H1 (cell line): ENCODE measurements at places on chromosomes 2 and 18. TPM values are rescaled to one million over a fixed set of nuclear protein-coding genes. Genes with fewer than 3 reads are reported as not detected.

The FBXO36 gene
- 2.8 and 3.4 TPM in 2 replicates for total RNA-seq

The NLRC4 gene
- total RNA-seq: not detected in 2 replicates

The KIF1A gene
- total RNA-seq: 267 and 281 TPM in 2 replicates

The CTNNA2 gene
- total RNA-seq: 9.0 and 10.8 TPM in 2 replicates

The MYO1B gene
- 55.5 and 61.2 TPM in 2 replicates for total RNA-seq

The G6PC2 gene
- not detected in 2 replicates for total RNA-seq

The VWA3B gene
- not detected in 2 replicates for total RNA-seq

The REG1B gene
- not detected in 2 replicates for total RNA-seq

The IL18R1 gene
- total RNA-seq: 0.54 TPM in 1 of 2 replicates, not detected in the other

The NCKAP1 gene
- total RNA-seq: 153 and 173 TPM in 2 replicates

- no peak for DNase-seq
Measured at GRCh38 chr2:126950504-126950903, 51.8 kb downstream of the TEX51 start.

DNA sequence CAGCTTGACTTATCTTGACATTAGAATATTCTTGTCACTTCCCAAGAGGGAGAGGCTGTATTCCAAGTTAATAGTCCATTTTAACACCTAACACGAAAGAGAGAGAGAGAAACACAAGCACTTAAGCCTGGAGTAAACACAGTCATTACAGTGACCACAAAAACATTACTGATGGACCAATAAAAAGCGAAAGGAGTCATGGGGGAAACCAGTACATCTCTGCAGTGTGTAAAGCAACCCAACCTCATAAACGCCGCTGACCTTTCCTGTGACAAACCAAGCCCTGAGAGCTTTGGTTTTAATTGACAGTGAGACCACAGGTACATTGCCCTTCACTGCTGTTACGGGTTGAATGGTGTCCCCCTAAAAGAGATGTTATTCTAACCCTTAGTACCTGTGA is 78.3 kb downstream of the SMAD4 start:
- no peak for DNase-seq

GRCh38 chr2:12490641-12491040 is 226.1 kb upstream of the TRIB2 start:
- no peak for DNase-seq

GRCh38 chr2:152584301-152584700 is 133.0 kb downstream of the PRPF40A start:
- no peak for DNase-seq

GRCh38 chr18:14978962-14979535 is 231.1 kb downstream of the ANKRD30B start:
- DNase-seq: peak; percentile 82

DNA sequence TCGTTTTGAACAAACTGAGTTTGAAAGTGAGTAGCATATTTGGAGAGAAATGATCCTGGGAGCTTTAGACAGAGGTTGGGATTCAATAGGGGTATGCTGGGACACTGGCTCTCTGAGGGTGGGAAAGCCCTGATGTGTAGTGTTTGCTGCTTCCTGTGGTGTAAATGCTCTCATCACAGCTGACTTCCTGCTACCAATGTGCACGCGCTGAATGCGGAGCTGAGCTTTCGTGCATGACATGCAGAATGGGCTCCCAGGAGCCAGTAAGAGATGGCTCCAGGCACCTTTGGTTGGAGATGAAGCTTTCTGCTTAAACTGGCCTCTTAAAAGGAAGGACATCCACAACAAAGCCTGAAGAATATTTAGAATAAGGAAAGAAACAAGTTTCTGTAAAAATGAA is 224.1 kb upstream of the CCDC150 start:
- no peak for DNase-seq

DNA sequence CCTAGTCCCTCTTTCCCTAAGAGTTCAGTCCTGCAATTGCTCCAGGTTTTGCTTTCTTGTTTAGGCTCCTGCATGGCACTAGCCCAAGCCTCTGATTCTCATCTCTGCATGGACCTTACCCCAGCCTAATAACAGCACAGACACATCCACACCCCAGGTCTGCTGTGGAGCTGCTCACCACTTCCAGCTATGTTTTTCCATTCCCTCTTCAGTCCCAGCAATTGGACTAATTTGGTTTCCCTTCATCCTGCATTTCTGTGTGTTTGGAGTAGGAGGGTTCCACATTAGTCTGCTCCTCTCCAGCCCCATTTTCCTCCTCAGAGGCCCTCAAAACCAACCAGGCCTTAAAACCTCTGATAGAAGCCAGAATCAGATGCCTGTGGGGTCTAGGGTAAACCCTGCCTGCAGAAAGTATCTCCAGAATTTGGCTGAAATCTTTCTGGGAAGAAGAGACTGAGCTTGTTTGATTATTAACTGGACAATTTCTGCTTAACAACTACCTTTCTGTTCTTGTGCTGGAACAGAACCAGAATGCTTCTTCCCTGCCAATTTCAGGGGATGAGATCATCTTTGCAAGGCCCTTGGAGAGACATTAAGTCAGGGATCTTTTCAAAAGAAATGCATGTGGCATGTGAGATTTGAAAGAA is 95.9 kb downstream of the GFPT1 start:
- DNase-seq: no peak

DNA sequence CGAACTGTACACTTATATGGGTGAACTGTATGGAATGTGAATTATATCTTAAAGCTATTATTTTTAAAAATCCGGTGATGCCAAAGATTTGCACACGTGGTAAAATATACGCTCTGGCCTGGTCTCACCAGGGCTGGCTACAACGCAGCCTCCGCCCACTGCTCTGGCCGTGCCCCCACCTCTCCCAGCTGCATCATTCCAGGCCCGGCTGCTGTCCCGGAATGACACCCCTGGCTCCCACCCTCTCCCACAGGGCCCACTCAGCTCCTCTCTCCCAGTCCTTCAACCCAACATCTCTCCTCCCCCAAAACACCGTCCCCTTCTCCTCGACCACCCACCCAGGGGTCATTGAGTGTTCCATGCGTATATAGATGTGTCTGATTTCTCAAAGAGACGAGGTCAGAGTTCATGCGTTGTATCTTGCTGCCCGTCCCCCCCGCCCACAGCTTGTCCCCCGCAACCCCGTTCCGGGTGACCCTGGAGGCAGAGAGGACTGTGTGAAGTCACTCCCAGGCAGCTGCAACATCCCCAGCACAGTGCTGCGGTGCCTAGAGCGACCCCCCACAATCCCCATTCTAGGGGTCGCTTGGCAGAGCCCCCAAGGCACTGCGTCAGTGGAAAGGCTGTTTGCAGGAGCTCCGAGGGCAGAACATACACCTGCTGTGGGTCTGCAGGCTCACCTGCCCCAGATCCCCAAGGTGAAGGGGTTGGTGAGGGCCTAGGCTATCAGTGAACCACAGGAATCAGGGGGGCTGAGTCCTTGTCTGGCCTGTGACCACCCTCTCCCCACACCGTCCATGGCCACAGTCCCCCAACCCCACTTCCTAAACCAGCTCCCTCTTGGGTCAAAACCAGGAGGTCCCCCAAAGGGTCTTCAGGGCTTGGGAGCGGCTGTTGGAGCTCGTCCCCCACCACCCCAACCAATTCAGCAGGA is 13.3 kb downstream of the DNMT3A start:
- no peak for DNase-seq

GRCh38 chr2:99880148-99880963 is 262.0 kb downstream of the AFF3 start:
- DNase-seq: no peak

- DNase-seq: no peak
Measured at GRCh38 chr2:154591294-154591820, 107.1 kb upstream of the KCNJ3 start.

- DNase-seq: no peak
Measured at GRCh38 chr2:98896944-98897343, 39.1 kb downstream of the CRACDL start.

DNA sequence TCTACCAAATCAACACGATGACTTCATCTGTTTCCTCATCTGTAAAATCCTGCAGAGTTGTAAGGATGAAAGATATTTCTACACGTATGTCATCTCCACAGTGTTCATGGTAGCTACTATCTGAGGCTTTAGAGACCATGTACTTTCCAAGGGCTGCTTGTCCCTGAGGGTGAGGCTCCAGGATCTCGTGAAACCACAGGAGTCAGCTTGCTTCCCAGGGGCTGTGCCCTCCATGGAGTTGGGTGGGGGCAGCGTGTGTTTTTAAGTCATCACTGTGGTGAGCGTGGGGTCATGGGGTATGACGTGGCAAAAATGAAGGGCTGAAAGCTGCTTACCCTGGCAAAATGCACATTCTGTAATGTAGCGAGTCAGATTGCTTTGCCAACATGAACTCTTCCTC is 81.6 kb downstream of the ASAP2 start:
- DNase-seq: no peak

DNA sequence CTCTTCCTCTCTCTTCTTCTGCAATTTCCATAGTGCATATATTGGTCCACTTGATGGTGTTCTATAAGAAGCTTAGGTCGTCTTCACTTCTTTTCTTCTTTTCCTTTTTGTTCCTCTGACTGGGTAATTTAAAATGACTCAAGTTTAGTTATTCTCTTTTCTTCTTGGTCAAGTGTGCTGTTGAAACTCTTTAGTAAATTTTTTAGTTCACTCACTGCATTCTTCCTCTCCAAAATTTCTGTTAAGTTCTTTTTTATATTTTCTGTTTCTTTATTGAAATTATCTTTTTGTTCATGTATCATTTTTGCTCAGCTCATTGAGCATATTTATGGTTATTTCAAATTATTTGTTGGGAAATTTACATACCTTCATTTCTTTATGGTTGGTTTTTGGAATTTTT is 32.7 kb upstream of the ZSWIM2 start:
- DNase-seq: no peak

GRCh38 chr2:42337356-42337820 is 23.6 kb downstream of the COX7A2L start:
- no peak for DNase-seq

GRCh38 chr2:47259829-47260228 is 104.7 kb upstream of the STPG4 start:
- no peak for DNase-seq
